Left cardiac atrium (tissue), 4 donors: ENCODE measurements at places on chromosomes 12 and 14. TPM values are rescaled to one million over a fixed set of nuclear protein-coding genes. Genes with fewer than 3 reads are reported as not detected.

- DNase-seq = no peak
Observed at GRCh38 chr12:130307859-130308258, 29.8 kb upstream of the PIWIL1 start.

GRCh38 chr14:35380794-35381193, 23.8 kb downstream of the NFKBIA start:
- DNase-seq = no peak

Gene PIWIL1
- not detected for total RNA-seq

- peak; percentile 98 for DNase-seq
Observed at GRCh38 chr12:43758728-43759563, at the start of the genes IRAK4 and PUS7L. Gene IRAK4 (plus strand): TSS chr12:43758951. CDS start chr12:43768112, 9,161 bp downstream. Gene PUS7L (minus strand): TSS chr12:43758790. CDS start chr12:43755245, 3,545 bp downstream.

GRCh38 chr12:118345355-118345754, 27.4 kb downstream of the TAOK3 start:
- no peak for DNase-seq

GRCh38 chr12:29066011-29066588, 83.0 kb upstream of the FAR2 start:
- DNase-seq = peak; percentile 25

DNA sequence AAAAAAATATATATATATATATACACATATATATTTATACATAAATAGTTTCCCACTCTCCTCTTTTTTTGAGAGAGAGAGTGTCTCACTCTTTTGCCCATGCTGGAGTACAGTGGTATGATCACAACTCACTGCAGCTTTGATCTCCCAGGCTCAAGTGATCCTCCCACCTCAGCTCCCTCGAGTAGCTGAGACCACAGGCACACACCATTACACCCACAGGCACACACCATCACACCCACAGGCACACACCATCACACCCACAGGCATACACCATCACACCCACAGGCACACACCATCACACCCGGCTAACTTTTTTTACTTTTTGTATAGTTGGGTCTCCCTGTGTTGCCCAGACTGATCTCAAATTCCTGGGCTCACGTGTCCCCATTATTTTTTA, 14.1 kb upstream of the GAPDH start:
- no peak for DNase-seq

Gene ADGRD1
- 254 TPM for total RNA-seq
